Astrocyte (in vitro differentiated cells and primary cell): ENCODE measurements at places on chromosomes 4 and X. TPM values are rescaled to one million over a fixed set of nuclear protein-coding genes. Genes with fewer than 3 reads are reported as not detected.

RNF128 gene
- total RNA-seq: 14.9 and 17.5 TPM in 2 replicates

GRCh38 chr4:174834477-174834876 lies 5.4 kb upstream of the GLRA3 start:
- no peak overlapping the region for H3K4me3 ChIP-seq
- no peaks in the 10 kb centered on the region for H3K36me3 ChIP-seq
- no peak for DNase-seq
- H3K27ac ChIP-seq: no peak overlapping the region
- no peaks in the 10 kb centered on the region for H3K4me1 ChIP-seq
- no peaks in the 10 kb centered on the region for H3K27me3 ChIP-seq

KLHL5 gene
- total RNA-seq: 67.5 and 70.8 TPM in 2 replicates

SMR3B gene
- total RNA-seq: not detected in 2 replicates
